Hematopoietic multipotent progenitor cell (in vitro differentiated cells): ENCODE measurements at places on chromosomes 16 and 17.

GRCh38 chr16:18041864-18042834 is 294.4 kb downstream of the NPIPA8 start:
- DNase-seq, result no peak

DNA sequence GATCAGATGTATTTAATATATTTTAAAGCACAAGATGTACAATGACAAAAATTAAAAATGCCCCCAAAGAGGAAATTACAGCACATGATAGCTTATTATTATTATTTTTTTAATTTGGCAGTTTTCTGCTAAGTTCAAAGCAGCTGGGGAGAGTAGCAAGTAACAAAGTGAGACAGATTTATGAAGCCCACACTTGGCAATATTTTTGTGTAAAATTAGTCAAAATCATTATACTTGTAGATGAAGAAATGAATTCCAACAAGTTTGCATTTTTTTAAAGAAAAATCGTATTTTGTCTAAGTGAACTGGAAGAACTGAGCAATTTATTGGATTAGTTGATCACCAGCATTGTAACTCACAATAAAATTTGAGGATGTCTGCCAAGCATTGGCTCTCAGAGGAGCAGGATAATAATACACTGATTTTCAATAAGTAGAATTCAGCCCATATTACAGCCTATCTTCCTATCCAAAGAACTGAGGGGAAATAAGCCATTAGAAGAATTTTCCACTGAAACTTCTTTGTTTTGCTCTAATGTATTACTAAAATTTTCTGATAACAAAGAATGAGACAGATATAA is 215.6 kb downstream of the MAP2K6 start:
- no peak for DNase-seq

- DNase-seq, result no peak
Measured at GRCh38 chr17:45129940-45130680, 2.2 kb downstream of the PLCD3 start.

DNA sequence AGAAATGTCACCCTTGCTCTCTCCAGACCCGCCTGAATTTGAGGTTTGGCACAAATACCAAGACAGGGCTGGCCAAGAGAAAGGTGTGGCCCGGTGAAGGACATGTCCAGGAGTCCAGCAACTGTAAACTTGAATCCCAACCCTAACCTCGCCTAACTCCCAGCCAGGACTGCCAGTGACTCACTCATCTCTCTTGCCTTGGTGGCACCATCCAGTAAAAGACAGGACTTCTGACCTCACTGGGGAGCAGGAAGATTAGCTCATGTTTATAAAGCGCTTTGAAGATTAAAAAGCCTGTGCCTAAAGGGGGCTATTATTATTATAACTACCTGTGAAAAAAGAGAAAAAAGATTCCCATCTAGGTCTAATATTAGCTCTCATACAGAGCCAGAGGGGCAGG is 335.3 kb downstream of the SOX9 start:
- no peak for DNase-seq

DNA sequence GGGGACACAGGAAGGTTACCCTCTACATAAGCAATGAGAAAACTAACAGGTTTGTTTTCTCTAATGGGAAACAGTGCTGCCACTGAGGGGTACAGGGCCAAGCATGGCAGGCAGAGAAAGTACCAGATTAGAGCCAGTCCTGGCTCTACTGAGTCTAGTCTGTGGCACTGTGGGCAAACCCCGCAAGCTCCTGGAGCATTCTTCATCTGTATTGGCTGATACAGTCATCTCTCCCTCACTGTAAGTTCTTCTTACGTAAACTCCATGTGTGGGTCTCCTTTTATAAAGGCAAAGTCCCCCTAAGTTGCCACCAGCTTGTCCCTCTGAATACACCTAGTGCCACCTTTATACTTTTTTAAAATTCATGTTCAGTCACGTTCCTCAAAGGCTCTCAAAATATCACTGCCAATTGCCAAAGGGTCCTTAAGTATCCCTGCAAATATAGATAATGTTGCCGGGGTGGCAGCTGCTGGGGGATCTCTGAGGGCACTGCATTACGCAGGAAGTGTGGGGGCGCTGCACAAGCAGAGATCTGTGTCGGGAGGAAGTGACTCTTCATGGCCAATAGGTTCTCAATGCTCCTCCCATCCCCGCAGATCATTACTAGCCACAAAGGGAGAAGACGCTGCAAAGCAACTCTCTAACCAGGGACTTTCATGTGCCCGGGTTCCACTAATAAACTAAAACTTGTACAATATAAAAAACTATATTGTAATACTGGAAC is 18.8 kb downstream of the XPO6 start:
- DNase-seq, result peak; percentile 66

DNA sequence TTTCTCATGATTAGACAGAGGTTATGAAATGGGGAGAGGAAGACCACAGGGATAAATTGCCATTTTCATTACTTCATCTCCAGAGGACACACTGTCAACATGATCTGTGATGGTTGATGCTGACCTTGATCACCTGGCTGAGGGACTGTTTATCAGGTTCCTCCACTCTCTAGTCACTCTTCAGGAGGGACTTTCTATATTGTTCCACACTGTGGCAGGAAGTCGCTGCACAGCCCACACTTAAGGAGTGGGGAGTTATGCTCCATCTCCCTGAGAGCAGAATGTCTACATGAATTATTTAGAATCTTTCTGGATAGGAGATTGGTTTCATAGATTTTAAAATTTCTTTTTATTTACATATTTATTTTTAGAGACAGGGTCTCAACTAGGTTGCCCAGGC is 46.7 kb downstream of the CYB5B start:
- no peak for DNase-seq

GRCh38 chr16:69930117-69930776 is 20.9 kb upstream of the CLEC18A start:
- DNase-seq, result peak; percentile 9

GRCh38 chr17:1552932-1553331 is 9.7 kb downstream of the PITPNA start:
- DNase-seq, result no peak

GRCh38 chr16:50909831-50910735 is 168.2 kb downstream of the CYLD start:
- no peak for DNase-seq

- DNase-seq, result no peak
Measured at GRCh38 chr17:81858967-81859905, 1.1 kb downstream of the P4HB start.

DNA sequence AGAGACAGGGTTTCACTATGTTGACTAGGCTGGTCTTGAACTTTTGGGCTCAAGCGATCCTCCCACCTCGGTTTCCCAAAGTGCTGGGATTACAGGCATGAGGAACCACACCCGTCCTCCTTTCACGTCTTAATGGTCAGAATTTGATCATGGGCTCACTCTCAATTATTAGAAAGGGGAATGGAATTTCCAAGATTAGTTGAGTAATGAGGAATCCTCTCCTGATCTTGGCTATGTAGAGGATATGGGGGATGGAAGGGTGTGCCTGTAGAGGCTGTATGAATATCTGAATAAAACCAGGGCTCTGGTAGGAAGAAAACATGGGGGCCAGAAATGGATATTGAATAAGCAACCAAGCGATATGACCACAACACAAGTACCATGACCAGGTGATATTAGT is 25.9 kb upstream of the SMURF2 start:
- DNase-seq, result no peak

DNA sequence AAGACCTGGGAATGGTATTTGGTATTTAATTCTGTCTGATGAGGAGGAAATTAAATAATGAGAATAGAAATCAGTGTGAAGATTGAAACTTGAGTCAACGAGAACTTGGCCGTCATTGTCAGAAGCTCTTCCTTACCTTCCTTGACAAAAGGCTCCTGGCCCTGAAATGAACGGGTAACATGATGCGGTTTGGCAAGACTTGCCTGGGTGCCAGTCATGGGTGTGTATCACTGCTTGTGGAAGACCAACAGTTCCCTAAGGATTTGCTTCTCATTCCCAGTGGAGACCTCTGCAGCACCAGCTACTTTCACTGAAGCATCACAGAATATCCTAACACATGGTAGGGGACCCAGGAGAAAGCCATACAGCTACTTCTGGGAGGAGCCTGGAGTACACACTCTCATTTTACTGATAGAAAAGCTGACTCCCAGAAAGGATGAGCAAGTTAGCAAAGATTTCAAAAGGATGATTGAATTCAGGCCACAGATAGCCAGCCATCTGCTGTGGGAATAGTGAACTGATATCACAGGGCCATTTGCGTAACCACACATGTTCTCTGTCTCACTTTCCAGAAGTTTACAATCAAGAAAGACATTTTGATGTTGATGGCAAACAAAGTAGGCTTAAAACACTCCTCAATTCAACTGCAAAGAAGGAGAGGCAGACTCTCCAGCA is 258.1 kb upstream of the SALL1 start:
- no peak for DNase-seq

DNA sequence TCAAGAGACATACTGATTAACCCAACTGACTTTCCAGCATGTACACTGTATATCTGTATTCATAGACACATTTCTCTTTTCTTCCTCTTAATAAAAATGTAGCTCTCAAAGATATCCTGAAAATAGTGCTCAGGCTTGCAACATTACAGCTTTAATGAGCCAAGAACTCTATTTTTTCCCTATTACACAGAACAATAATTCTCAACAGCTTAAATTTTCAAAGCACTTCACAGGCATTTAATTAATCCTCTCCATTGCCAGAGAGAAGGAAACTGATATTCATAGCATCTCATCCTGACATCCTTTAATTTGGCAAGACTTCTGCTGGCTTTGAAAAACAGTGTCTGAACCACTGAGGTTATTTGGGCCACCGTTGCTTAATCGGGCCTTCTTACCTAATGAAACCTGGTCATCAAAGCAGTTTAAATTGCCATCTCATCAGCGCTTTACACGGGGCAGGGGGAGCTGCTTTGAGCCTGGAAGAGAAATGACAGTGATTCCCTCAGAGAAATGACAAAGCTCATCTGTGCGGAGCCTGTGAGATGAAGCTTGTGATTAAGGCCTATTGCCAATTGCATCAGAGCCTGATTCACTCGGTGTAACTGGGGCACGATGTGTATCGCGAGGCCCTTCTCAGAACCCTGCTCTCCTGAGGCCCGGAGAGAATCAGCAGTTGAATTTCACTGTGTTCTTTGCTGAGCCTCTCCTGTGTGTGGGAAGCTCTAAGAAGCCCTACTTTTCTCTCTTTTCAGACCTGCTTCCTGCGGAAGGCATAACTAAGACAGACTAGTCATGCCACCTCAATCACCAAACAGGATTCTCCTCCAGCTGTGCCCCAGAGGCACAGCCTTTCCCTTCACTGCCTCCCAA is 8.5 kb upstream of the SIAH1 start:
- no peak for DNase-seq

- peak; percentile 77 for DNase-seq
Measured at GRCh38 chr16:89009343-89010209, 32.6 kb upstream of the CBFA2T3 start.

DNA sequence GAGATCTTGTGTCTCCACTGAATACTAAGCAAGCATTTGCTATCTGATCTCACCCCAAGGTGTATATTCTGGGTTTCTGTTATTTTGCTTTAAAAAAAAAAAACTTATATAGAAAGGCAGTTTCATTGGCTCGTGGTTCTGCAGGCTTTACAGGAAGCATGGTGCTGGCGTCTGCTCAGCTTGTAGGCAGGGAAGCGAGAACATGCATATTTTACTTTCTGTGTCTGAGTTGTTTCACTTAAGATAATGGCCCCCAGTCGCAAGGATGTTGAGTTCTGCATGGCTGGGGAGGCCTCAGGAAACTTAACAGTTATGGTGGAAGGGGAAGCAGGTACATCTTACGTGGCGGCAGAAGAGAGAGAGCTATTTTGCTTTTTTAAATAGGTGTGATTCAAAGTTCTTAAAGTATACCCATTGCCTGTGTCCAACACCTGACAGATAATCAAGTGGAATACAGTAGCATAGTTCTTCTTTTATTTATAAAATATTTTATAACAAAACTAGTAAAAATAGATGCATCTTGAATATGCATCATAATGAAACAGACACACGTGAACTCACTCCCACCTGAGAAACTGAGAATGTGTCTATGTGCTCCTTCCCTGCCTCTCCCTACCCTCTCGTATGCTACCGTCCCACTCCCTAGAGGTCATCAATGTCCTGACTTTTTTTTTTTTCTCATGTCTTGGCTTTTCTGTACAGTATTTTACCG is 15.4 kb upstream of the ARHGAP17 start:
- DNase-seq, result no peak

- no peak for DNase-seq
Measured at GRCh38 chr16:13394488-13394887, 493.1 kb downstream of the SHISA9 start.

- no peak for DNase-seq
Measured at GRCh38 chr17:78722246-78722761, 59.8 kb downstream of the CYTH1 start.

DNA sequence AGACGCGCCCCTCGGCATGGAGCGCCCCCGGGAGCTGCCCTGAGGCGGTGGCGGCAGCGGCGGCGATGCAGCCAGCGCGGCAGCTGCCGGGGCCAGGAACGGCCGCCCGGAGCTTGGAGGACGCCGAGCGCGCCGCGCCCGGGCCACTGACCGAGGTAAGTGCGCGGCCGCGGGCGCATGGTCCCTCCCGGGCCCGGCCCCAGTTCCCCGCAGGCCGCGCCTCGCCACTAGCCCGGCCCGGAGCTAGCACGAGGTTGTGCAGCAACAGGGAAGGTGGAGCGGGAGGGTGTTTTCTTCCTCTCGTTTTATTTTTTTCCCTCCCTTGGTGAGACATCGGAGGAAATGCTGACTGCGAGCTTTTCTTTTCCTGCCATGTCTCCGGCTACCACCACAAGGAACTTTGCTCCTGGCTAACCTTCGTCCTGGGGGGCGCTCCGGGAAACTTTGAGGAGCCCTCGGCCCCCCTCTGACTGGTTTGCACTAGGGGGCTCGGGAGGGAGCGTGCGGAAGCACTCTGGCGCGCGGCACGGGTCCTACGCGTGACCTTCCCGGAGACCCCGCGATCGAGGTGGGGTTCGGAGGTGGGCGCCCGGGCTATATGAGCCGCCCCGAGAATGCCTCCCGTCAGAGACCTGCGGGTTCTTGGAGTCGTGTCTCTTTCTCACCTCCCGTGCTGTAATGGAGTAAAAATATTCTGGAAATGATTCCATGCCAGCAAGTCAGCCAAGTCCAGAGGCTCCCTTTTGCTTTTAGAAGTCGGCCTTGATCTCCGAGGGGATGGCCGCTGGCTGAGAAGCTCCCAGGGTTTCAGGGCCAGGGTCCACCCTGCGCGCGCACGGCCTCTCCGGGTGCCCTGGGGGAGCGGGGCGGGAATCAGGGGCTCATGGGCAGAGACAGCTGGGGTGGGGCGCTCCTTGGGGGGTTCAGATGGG is 868 bp downstream of the KCNJ12 start:
- peak; percentile 22 for DNase-seq

GRCh38 chr16:81266680-81267095 is 28.2 kb downstream of the BCO1 start:
- no peak for DNase-seq

- DNase-seq, result no peak
Measured at GRCh38 chr16:70710422-70711210, 24.8 kb upstream of the MTSS2 start.

DNA sequence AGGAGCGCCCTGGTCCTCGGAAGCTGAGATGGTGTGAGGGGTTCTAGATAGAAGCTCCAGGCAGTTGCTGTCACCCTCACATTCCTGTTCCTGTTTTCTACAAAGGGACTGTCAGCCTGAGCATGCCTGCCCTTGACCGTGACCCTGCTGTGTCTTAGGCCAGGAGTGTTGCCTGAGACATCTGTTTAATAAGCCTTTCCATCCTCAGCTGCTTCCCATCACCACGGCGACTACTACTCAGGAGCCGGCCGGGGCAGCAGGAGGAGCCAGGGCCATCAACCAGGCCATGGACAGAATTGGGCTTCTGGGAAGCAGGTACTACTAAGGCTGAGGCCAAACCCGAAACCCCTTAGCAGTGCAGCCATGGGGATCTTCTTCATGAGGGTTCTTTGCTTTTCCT is 151.4 kb downstream of the KATNIP start:
- no peak for DNase-seq

GRCh38 chr17:63099425-63099824 is 133.4 kb downstream of the TANC2 start:
- DNase-seq, result no peak
